ENCODE measurements at places on chromosomes 7 and 10.

GRCh38 chr7:88169717-88170320 is 50.0 kb downstream of the SRI start:
- DNase-seq: peak; percentile 9

DNA sequence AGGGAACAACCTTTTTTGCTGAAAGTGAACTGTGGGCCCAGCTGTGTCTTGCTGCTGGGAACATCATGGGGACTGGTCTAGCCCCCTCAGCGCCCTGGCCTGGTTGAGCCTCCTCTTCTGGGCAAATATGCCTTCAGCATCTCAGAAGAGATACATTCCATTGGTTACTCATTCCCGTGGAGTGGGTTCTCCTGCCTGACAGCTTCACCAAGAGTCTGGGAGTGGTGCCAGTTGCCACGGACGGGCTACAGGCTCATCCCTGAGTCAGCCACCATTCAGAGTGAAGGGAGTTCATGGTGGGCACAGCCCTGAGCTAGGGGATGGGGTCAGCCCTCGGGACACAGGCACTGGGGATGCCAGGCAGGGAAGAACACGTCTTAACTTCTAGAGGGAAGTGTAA is 81.9 kb downstream of the RAMP3 start:
- peak; percentile 79 for DNase-seq

DNA sequence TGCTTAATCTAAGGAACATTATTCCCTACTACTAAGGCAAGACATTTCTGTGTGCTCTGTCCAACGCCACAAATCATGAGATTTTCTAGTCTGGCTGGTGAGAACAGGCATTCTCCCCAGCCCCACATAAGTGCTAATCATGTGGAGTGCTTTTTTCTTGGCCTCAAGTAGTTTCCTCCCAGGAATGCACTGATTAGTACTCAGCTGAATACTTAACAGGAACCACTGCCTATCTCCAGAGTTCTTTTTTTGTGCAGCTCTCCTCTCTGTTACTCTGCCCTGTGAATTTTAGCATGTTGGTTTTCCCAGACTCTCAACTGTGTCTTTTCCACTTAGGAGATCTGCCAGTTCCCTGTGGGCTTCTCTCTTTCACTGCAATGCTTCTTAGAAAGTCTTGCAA is 1098.5 kb upstream of the LRRTM3 start:
- no peak for DNase-seq

DNA sequence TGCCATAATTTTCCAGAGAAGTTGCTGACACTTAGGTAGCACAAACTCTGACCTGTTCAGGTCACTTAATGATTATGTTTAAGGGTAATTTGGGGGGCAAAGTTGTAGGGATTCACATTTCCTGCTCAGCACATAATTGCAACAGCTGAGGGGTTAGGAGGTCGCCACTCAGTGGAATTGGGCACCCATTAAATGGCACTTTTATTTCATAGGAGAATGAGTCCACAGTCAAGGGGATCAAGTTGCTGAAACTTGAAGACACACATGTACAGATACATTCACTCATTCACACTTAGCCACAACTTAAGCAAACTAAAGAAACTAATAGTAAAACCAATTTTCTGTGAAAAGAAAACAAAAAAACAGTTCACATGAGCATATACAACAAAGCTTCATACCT is 1.5 kb downstream of the PCDH15 start:
- no peak for DNase-seq

DNA sequence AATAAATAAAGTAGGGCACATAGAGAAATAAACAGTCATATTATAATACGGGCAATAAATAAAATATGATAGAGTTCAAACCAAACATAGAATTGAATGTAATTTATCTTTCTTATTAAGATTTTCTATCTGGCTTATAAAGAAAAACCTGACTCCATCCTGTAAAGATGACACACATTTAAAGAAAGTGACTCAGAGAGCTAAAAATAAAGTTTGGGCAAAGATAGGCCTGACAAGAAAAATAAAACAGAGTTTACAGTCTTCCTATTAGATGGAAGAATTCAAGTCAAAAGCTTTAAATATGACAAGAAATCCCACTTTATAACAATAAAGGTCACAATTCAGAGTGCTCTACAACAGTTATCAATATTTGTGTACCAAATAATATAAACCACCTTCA is 580.6 kb downstream of the PHTF2 start:
- DNase-seq: peak; percentile 71

GRCh38 chr7:36597090-36597773 is 127.1 kb downstream of the AOAH start:
- no peak for DNase-seq

GRCh38 chr10:78433766-78434535 is 400.3 kb downstream of the RPS24 start:
- no peak for DNase-seq

DNA sequence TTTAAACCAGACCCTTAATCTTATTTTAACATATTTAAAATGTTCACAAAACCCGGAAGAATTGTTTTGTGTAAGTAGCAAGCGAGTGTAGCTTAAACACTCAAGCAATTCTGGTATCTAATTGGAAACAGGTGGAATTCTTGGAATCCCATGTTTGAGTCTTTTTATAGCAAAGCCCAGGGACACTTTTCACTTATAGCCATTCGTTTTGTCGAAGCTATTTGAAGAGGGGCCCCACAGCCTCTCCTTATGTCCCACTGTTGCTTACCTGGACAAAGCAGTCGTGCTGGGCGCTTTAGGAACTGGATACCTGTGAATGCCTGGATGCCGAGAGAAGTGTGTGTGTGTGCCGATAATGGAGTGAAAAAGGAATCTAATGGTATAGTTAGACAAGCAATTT is 3.3 kb downstream of the CUX1 start:
- DNase-seq: peak; percentile 32

GRCh38 chr10:10498781-10499180 is 518.9 kb upstream of the CELF2 start:
- peak; percentile 17 for DNase-seq

- DNase-seq: peak; percentile 68
Observed at GRCh38 chr10:46096446-46096845, 50.4 kb upstream of the MSMB start.

GRCh38 chr7:36852017-36852416 is 127.7 kb upstream of the AOAH start:
- no peak for DNase-seq

- no peak for DNase-seq
Observed at GRCh38 chr7:13107291-13107690, 419.9 kb downstream of the ARL4A start.

GRCh38 chr7:1105189-1105588 is 17.3 kb downstream of the GPER1 start:
- DNase-seq: no peak

DNA sequence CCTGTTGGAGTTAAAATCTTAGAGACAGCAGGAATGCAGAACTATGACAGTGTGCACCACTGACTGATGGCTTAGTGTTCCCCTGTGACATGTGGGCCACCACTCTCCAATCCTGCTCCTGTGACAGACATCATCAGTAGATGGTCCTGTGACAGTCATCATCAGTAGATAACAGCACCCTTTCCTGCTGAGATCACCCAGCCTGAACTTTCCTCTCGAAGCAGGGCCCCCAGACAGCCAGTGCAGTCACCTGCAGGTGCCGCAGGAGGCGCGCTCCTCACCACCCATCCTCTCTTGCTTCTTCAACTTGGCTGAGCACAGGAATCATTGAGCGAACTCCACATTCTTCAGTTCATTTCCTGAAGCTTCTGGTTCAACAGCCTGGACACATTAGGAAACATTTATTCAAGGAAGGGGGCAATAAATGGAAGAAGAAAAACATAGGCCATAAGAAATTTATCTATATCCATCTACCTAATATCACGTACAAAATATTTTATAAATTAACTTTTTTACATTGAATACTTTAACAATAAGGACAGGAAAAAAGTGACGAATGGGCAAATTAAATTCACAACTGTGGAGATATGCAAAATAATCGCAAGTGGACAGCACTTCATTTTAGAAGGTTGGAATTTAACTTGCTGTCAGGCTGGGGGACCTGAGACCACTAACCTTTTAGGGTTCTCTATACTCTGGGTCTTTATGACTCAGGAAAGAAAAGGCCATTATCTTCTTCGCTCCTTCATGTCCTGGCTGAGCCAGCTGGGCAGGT is 32.0 kb upstream of the MKI67 start:
- no peak for DNase-seq

- no peak for DNase-seq
Observed at GRCh38 chr10:30368065-30368718, 19.1 kb upstream of the MTPAP start.

- DNase-seq: no peak
Observed at GRCh38 chr10:20473023-20473760, 423.9 kb downstream of the NEBL start.

DNA sequence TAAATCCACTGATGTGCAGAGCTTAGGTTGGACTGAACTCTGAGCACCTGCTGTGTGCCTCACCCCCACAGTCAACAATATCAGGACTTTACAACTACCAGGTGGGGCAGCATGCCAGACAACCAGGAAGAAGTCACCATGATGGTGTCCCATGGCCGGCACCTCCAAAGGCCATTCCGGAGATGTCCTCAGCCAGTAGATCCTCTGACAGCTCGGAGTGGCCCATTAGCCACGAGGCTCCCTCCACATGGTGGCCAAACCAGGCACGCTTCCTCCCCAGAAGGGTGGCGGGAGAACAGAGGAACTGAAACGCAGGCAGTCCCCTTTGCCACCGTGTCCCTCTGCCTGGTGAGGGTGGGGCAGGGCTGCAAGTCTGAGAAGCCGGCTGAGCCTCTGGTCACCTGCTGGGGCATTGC is 390.0 kb downstream of the TNS3 start:
- DNase-seq: no peak

DNA sequence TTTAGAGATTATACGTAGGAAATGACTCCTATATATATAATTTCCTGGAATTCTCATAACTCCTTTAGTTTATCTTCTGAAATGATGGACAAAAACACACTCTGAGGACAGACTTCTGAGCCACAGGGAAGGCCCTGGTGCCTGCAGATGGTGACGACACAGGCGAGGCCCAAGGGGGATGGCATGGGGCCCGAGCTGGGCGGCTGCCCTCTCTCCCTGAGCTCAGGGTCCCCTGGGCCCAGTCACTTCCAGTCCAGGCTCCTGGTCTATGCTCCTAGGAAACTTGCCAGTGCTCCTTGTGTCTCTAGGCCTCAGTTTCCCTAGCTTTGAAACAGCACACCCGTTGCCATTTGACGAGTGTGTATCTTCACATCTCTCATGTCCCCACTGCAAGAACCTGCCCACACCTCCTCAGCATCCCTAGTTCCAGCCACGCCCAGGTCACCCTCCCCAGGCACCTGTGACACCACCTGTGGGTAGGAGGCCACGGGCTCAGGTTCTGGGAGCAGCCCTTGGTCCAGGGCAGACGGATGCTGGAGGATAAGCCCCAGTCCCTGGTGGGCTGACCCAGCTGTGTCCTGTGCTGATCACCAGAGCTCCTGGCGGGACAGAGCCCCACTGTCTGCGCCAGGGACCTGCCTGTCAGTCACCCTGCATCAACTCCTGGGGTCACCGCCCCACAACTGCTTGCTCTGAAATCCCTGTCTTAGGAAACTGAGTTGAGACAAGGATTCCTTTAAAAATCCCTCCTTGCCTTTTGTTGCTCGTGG is 23.4 kb upstream of the SHH start:
- DNase-seq: no peak

GRCh38 chr10:80537086-80537735 is 491 bp upstream of the SH2D4B start:
- DNase-seq: no peak

DNA sequence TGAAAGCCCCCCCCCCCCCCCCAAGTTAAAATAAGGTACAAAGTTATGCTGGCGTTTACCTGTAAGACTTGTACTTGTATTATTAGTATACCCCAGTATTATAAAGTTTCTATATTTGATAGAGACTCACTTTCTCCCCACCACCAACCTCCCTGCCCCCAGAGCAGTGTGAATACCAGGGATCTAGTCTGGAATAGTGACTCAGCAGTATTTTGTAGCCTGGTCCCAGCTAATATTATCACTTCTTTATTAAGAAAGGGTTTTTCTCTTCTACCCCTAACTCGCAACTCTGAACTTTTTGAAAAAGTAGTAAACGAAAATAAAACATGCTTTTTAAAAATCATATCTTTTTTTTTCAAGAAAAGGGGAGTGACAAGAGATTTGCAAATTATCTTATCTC is 26.7 kb downstream of the GLI3 start:
- peak; percentile 12 for DNase-seq

GRCh38 chr10:43236176-43236850 is 30.6 kb downstream of the RASGEF1A start:
- DNase-seq: no peak

DNA sequence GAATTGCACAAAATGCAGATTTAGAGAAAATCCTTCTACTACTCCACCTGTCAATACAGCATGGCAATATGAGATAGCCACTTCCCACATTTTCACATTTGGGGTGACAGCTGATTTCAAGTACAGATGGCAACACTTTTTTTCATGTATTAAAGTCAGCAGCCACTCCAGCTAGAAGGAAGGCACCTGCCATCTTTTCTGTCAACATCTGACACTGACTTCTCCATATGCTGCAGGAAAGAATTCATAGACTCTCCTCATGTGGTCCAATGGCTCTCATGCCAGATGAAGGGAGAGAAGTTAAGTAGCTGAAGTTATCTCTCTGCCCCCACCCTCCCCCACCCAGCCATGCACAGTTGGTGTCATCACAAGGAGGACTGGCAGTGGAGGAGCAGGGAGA is 912.0 kb downstream of the SORCS1 start:
- DNase-seq: no peak

DNA sequence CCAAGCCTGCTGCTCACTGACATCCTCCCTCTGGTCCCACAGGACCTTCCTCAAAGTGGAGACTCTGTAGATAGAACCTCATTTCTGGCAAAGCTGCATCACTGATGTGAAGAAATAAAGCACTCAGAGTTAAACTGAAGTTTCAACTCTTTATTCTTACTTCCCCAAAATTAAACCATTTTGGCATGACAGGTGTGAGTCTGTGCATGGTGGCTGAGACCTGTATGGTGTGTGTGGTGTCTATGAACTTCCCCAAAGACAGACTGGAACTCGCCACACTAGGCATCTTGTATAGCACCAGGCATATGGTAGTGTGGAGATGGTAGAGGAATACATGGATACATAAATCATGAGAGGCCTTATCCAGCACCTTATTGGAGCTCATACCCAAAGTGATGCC is 6.6 kb upstream of the WDFY4 start:
- no peak for DNase-seq

- no peak for DNase-seq
Observed at GRCh38 chr10:86300931-86301830, 65.4 kb downstream of the GRID1 start.

DNA sequence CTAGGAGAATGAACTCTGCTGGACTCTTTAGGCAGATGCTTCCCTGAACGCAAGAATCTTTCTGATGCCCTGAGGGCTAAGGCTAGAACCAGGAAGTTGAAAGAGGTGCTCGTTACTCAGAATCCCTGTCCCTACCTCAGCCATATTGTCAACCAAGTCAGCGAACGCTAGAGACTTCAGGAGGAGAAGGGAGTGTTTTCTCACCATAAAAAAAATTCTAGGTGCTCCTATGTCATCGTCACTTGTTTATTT is 359.4 kb downstream of the PRPF18 start:
- DNase-seq: no peak

All from fibroblast of skin of back (primary cell).